ENCODE measurements at places on chromosomes 11 and 22.
A peak's percentile ranks its signal among the peaks of the same experiment; 100 is the strongest.

DNA sequence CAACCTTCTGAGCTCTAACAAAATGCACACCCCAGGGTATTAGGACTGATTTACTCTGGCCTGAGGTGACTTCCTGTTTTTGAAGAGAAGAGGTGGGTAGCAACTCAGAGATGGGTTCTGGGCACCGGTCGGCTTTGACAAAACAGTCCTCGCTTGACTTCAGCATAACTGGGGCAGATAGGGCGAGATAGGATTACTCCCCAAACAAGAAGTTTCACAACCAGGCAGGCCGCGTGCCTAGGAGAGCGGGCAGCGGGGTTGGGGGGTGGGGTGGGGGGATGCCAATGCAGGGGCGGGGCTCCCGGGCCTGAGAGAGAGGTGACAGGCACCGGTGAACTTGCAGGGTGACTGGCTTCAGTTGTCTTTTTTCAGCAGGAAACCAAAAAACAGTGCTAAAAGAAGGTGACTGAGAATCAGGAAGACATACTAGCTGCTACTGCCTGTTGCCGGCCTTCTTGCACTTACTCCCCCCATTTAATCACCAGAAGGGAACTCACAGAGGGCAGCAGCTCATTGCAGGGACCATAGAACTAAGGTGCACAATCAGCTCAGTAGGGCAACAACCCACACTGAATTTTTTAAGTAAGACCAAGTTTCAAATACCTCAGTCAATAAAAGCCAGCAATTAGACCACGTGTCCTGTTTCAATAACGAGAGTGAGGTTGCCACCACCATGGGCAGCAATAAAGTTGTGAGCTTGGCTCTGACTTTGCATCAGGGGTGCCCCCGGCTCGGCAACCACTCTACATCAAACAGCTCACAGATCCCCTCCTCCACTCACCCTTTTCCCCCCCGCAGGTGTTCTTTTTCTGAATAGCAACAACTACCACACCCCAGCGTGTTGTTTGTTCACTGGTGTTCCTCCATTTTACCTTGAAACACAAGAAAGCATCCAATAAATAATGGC, 37.2 kb upstream of the ETS1 start:
- ATAC-seq, result peak; percentile 55

- ATAC-seq, result peak; percentile 53
Measured at GRCh38 chr22:41512421-41513194, 31.7 kb downstream of the POLR3H start.

DNA sequence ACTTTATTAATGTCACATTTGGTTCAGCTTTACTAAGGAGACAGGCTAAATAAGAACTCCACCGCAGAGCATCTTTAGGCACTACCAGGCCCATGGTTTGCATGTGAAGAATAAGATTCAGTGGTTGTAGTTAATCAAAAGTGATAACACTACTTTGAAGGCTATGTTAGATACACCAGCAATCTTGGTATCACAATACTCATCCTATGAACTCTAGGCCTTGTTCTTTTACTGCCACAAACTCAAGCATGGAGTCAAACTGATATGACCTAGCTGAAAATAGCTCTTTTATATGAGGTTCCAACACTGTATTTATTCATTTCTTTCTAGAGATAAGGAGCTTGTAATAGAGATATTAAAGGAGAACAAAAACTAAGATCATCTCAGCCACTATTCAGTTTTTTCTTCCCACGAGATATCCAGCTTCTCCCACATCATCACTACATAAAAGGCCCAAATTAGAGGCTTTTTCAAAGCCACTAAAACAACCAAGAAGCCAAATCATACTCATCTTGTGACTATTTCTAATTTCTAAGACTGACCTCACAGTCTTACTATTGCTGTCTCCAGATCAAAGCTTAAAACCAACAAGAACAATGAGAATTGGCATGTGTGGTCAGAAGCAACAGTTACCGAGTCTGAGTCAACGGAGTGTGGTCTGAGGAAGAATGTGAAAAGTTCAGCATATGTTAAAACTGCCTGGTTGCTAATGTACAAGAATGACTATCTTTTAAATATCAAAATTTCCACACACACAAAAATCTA, 25.1 kb upstream of the GUCY1A2 start:
- no peak for ATAC-seq

- no peak for ATAC-seq
Measured at GRCh38 chr11:102799681-102800340, 1.9 kb upstream of the MMP1 start.

GRCh38 chr11:6062691-6063358, 32.3 kb upstream of the OR56A1 start:
- no peak for ATAC-seq

DNA sequence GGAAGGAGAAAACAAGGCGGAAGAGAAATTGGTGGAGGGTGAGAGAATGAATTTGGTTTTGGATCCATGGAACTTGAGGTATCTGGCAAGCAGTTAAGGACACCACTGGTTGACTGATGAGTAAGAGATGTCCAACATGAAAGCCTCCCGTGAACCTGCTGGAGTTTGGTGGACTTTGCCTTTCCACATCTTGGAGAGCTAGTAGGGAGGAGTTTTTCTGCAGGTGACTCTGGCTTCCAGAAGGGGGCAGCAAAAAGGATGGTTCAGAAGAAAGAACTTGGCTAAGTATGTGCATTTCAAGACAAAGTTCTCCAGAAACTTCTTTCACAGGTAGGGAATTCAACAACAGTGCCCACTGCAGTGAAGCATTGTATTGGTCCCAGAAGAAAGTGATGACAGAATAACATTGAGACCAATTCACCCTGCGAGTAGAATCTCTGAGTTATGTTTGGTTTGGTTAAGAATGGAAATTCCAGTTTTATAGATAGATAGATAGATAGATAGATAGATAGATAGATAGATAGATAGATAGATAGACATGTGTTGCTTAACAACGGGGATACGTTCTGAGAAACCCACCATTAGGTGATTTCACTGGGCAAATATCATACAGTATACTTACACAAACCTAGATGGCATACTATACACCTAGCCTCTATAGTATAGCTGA, 28.5 kb downstream of the DCDC1 start:
- ATAC-seq, result no peak

DNA sequence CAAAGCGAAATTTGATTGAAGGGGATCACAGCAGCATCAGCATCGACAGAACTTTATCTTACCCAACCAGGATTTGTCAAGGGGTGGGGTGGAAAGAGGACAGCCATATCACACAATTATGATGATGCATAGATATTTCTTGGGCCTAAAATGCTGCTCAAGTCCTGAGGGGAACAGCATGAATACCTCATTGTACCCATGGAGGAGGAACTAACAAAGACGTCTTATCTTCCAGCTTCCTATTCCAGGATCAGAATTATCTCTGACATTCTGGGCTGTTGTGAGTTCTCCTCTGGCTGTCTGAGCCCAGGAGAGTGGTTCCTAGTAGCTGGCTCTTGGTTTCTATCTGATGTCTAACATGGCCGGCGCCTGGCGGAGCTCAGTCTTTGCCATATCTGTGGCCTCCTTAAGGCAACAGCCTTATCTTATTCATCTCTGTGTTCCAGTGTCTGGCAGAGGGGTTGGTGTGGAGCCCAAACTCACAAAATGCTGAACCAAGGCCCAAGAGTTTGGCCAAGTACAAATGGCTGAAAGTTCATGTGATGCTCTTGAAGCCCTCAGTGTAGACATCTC, 68.2 kb upstream of the TIMP3 start:
- ATAC-seq, result no peak

GRCh38 chr11:64222651-64223000, 3.4 kb downstream of the TRPT1 start:
- no peak for ATAC-seq

DNA sequence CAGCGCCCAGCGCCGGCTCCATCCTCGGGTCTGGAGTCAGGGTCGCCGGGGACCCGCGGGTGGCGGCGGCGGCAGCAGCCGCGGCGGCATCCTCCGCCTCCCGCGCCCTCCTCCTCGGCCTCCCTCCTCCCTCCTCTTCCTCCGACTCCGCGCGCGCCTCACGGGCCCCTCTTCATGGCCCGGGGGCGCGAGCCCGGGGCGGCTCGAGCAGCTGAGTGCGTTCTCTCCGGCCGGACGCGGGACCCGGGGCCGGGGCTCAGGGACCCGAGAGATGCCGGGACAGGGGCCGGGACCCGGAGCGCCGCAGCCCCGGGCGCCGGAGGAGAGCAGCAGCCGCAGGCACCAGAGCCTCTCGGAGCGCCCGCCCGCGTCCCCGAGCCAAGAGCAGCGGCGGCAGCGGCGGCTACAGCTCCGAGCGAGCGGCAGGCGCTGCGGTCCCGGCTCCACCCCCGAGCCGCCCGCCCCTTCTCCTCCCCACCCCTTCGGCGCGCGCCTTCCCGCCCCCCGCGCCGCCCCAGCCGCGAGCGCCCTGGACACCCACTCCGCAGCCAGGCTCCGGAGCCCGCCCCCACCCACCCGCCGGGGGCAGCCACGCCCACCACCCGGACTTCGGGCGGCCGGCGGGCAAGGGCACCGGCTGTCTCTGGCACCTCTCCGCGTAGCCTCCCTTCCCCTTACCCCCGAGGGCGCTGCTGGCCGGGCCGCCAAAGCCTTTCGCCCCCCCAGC, at the start of gene CHST1:
CHST1 (minus strand) TSS at position 417 of the 727 bp plus-strand sequence. CDS start 14,699 bp downstream, outside the sequence.
- peak; percentile 23 for ATAC-seq

DNA sequence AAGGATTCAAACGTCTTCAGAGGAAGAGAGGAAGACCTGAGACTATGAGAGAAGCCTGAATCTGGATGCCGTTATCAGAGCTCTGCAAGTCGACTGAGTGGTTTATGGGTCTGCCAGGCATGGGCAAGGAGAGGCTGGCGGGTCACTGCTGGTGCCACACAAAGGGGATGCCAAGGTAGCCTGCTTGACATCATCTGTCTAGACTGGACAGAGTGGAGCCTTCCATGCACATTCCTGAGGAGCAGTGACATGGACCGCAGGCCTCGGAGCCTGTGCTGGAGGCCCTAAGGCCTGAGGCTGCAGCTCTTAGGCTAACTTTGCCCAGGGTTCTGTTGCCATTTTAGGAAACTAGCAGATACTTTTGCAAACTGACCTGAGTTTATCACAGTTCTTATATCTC, 127.4 kb downstream of the WT1 start:
- ATAC-seq, result no peak

- no peak for ATAC-seq
Measured at GRCh38 chr11:124863826-124864165, 1.4 kb upstream of the ROBO3 start.

- ATAC-seq, result no peak
Measured at GRCh38 chr11:75090671-75091177, 6.0 kb downstream of the OR2AT4 start.

DNA sequence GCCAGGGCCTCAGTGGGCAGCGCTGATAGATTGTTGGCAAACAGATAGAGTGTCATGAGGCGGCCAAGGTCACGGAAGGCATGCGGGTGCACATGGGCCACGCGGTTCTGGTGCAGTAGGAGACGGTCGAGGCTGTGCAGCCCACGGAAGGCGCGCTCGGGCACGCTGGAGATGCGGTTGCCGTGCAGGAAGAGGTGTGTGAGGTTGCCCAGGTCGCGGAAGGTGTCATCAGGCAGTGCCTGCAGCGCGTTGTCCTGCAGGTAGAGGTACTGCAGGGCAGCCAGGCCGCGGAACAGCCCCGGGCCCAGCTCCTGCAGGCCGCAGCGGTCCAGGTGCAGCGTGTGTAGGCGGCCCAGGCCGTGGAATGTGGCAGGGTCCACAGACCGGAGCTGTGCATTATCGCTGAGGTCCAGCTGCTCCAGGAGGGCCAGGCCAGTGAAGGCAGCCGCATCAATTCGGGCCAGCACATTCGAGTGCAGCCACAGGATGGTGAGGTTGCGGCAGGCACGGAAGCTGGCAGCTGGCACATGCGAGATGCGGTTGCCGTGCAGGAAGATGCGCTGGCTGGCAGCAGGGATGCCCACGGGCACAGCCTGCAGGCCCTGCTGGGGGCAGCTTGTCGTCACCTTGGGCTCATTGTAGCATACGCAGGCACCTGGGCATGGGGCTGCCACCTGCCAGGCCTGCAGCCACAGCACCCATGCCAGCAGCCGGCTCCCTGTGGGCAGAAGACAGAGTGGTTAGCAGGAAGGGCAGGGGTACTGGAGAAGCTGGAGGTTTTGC, 25.5 kb downstream of the RTN4R start:
- ATAC-seq, result peak; percentile 12

GRCh38 chr11:65919573-65920371, 546 bp downstream of the DRAP1 start:
- ATAC-seq, result peak; percentile 12

DNA sequence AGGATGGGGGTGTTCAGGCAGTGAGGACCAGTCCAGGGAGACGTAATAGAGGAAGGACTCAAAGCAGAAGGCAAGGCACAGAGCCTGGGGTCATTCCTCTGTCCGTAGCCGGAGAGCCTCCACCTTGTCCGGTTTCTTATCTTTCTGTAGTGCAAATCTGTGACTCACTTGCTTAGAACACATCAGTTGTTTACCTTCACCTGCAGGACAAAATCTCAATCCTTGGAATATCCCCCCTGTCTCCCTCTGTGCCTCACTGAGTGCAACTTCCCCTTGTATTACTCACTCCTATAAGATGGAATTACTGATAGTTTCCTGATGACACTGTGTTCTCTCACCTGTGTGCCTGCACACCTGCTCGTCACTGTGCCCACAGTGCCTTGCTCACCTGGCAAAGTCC, 20.4 kb upstream of the TTC12 start:
- no peak for ATAC-seq

DNA sequence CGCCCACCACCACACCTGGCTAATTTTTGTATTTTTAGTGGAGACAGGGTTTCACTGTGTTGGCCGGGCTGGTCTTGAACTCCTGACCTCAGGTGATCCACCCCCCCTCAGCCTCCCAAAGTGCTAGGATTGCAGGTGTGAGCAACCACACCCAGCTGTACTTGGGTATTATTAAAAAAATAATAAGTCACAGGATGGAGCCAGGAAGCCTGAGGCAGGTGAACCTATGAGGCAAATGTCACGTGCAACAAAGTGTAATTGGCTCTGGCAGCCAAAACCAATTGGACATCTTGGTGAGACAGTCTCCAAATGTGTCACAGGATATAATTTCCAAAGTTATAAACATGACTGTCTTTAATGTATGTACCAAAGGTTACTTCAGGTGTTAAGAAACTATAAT, 24.0 kb upstream of the MALAT1 start:
- ATAC-seq, result no peak

GRCh38 chr11:70307176-70307575, 36.7 kb downstream of the PPFIA1 start:
- ATAC-seq, result no peak
